ENCODE measurements at places on chromosomes 3 and 15. TPM values are rescaled to one million over a fixed set of nuclear protein-coding genes. Genes with fewer than 3 reads are reported as not detected.

FGD5 gene
- polyA plus RNA-seq, result 20.1 TPM

WNT5A gene
- polyA plus RNA-seq, result 10.8 TPM

CCNB2 gene
- polyA plus RNA-seq, result 14.0 TPM

TNFSF10 gene
- 7.5 TPM for polyA plus RNA-seq

LRRC31 gene
- not detected for polyA plus RNA-seq

COL6A5 gene
- not detected for polyA plus RNA-seq

AADACL2 gene
- polyA plus RNA-seq, result 0.31 TPM

KBTBD13 gene
- polyA plus RNA-seq, result 1.7 TPM

KCNMB2 gene
- polyA plus RNA-seq, result 9.0 TPM

HYAL1 gene
- polyA plus RNA-seq, result 2.1 TPM

PPP4R2 gene
- polyA plus RNA-seq, result 50.8 TPM

PRTG gene
- polyA plus RNA-seq, result 2.3 TPM

PLSCR2 gene
- not detected for polyA plus RNA-seq

GRK7 gene
- not detected for polyA plus RNA-seq

GOLGA6L24 gene
- polyA plus RNA-seq, result not detected

HHLA2 gene
- not detected for polyA plus RNA-seq

CFAP91 gene
- polyA plus RNA-seq, result 1.1 TPM

NAALADL2 gene
- 5.5 TPM for polyA plus RNA-seq

ITIH3 gene
- 1.1 TPM for polyA plus RNA-seq

TRIM59 gene
- 8.3 TPM for polyA plus RNA-seq

CNTN3 gene
- polyA plus RNA-seq, result 7.2 TPM

SMCO1 gene
- 1.5 TPM for polyA plus RNA-seq

STRC gene
- 0.58 TPM for polyA plus RNA-seq

PIGB gene
- polyA plus RNA-seq, result 8.9 TPM

C2CD4A gene
- not detected for polyA plus RNA-seq

IGSF10 gene
- polyA plus RNA-seq, result 2.8 TPM

GNAT1 gene
- polyA plus RNA-seq, result 0.37 TPM

CCDC54 gene
- 3.8 TPM for polyA plus RNA-seq

Data from hindlimb muscle (tissue), 1 donor.